ENCODE measurements at places on chromosomes 3 and 15. TPM values are rescaled to one million over a fixed set of nuclear protein-coding genes. Genes with fewer than 3 reads are reported as not detected.

Gene DISP2
- 1.2 TPM for total RNA-seq

Gene DOCK3
- total RNA-seq, result 0.16 TPM

Gene MAPK6
- total RNA-seq, result 35.7 TPM

Gene SCG5
- 3.3 TPM for total RNA-seq

Gene ITGA11
- total RNA-seq, result 0.18 TPM

Gene CX3CR1
- total RNA-seq, result not detected

Gene ACTR8
- 42.0 TPM for total RNA-seq

Gene VIPR1
- total RNA-seq, result 3.8 TPM

Gene CHRM5
- total RNA-seq, result not detected

Gene GOLGA8K
- 3.8 TPM for total RNA-seq

Gene MLH1
- 32.9 TPM for total RNA-seq

Gene CPNE4
- total RNA-seq, result not detected

Gene CTXN2
- total RNA-seq, result 0.14 TPM

Gene NPAP1
- not detected for total RNA-seq

Gene SPSB4
- total RNA-seq, result 0.22 TPM

Gene CFAP20DC
- 1.9 TPM for total RNA-seq

Gene GPD1L
- total RNA-seq, result 12.9 TPM

Gene MYL3
- total RNA-seq, result not detected

Gene SAXO2
- 0.67 TPM for total RNA-seq

Gene TSPAN3
- 215 TPM for total RNA-seq

Gene FANCD2OS
- total RNA-seq, result not detected

Gene SCAANT1
- total RNA-seq, result not detected

Gene CD200R1
- total RNA-seq, result not detected

Gene ATP13A4
- not detected for total RNA-seq

Gene INAFM2
- total RNA-seq, result 24.1 TPM

Gene RASGRF1
- not detected for total RNA-seq

Gene CCDC9B
- 47.3 TPM for total RNA-seq

Gene EPHB1
- total RNA-seq, result 2.5 TPM

Gene PTH1R
- total RNA-seq, result 0.46 TPM

Gene CLDN1
- total RNA-seq, result 0.27 TPM

Gene GOLGA8M
- 1.6 TPM for total RNA-seq

Gene ADIPOQ
- not detected for total RNA-seq

Gene ANKUB1
- not detected for total RNA-seq

Gene OR5K2
- not detected for total RNA-seq

Gene PROK2
- total RNA-seq, result not detected

Gene OR5K1
- total RNA-seq, result not detected

Gene CCDC39
- not detected for total RNA-seq

Gene STRA6
- total RNA-seq, result not detected

Gene CCR4
- total RNA-seq, result not detected

Gene CLEC3B
- not detected for total RNA-seq

Gene MOBP
- 0.44 TPM for total RNA-seq

Gene KCNMB3
- 2.3 TPM for total RNA-seq

Gene ISLR2
- not detected for total RNA-seq

Gene CRYGS
- total RNA-seq, result 3.8 TPM

Gene KLHL40
- not detected for total RNA-seq

Gene PRR23C
- not detected for total RNA-seq

Gene HESX1
- total RNA-seq, result 0.58 TPM

Gene CKMT1B
- not detected for total RNA-seq

Gene GABRR3
- not detected for total RNA-seq
